GM03348 (cell line): ENCODE measurements at places on chromosomes 11 and 22.

GRCh38 chr11:21588754-21589153 lies 604.1 kb upstream of the ANO5 start:
- DNase-seq: no peak

- peak; percentile 89 for DNase-seq
Measured at GRCh38 chr11:27700351-27701301, at the start of gene BDNF. Gene BDNF, minus strand, starts transcription at chr11:27700455. Its CDS starts 41,891 bp downstream, at chr11:27658564.

DNA sequence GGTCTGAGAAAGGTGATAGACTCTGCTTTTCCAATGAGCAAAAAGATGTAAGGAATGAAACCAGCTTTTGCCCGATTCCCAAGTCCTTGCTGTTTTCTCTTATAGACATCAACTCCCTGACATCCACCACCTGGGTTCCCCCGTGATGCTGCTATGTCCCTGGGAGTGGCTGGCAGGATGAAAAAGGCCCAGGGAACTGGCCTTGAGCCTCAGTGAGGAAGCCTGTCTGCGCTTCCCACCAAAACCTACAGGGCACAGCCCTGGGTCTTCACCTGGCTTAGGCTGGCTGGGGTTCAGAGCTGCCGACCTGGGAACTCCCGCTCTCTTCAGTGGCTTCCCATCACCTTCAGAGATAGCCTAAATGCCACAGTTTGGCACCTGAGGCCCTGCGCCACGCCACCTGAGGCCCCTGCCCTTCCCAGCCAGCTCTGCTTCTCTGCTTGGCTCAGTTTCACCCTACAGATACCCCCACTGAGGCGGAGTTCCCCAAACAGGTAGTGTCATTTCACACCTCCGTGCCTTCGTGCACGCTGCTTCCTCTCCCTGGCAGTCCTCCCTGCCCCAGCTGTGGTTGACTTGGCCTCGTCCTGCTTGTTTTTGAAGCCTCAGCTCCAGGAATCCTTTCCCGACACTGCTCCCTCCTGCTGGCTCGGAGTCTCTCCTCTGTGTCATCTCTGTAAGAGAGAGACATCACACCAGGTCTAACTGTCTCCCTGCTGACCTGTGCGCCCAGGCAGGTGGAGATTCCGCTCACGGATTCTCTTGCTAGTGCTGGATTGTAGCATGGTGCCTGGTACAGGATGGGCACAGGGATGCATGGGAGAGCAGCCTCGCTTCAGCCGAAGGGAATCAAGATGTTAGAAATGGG lies 10.7 kb downstream of the SLC37A2 start:
- DNase-seq: no peak

DNA sequence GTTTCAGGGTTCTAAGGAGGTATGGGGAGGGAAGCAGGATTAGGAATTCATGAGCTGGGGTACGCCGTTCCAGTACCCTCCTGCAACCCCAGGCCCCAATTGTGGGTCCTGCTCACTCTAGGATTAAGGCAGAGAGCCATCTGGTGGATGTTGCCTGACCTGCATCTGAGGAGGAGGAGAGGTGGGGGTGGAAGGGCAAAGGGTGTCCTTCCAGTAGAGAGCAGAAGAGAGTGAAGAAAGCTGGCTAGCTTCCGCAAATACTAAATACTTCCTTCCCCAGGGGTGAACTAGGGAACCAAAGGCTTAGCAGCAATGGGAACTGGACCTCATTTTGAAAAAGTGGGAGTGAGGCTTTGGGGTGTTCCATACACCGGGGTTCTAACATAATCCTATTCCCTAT lies 10.6 kb downstream of the LRRC51 start:
- peak; percentile 79 for DNase-seq

DNA sequence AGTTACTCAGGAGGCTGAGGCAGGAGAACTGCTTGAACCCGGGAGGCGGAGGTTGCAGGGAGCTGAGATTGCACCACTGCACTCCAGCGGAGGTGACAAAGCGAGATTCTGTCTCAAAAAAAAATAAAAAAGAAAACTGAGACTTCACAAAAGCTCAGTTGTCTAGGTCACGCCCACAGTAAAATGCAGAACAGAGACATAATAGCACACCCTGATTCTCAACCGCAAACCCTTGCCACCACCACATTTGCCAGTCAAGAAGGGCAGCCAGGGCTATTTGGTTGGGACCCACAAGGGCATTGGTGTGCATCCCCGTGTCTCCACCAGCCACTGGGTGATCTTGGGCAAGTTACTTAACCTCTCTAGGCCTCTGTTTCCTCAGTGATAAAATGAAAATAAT lies 25.4 kb downstream of the CREB3L1 start:
- DNase-seq: no peak

DNA sequence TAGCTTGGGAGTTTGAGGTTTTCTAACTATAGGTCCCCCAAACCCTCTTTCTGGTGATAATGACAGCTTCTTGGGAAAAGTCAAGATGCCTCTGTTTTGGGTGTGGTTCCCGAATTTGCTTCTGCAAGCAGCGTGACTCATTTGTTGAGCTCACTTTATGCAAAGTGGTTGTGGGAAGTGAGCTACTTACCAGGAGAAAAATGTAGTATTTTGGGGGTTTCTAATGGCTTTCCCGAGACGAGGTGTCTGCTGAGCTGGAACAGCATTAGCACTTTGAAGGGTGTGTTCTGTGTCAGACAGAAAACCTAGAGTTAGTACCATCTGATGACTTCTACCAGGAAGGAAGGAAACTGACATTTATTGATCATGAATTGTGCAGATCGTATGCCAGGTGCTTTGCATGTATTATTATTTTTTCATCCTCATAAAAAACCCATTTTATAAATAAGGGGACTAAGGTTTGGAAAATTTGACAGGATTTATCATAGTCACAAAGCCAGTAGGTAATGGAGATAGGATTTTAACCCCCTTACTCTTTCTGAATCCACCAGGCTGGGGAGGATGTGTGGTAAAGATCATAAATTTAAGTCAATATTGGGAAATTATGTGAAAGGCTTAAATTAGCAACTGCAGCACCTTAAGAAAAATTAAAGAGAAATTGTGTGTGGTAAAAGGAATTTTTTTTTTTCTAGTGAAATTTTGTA lies 108.8 kb upstream of the CD44 start:
- DNase-seq: peak; percentile 46

DNA sequence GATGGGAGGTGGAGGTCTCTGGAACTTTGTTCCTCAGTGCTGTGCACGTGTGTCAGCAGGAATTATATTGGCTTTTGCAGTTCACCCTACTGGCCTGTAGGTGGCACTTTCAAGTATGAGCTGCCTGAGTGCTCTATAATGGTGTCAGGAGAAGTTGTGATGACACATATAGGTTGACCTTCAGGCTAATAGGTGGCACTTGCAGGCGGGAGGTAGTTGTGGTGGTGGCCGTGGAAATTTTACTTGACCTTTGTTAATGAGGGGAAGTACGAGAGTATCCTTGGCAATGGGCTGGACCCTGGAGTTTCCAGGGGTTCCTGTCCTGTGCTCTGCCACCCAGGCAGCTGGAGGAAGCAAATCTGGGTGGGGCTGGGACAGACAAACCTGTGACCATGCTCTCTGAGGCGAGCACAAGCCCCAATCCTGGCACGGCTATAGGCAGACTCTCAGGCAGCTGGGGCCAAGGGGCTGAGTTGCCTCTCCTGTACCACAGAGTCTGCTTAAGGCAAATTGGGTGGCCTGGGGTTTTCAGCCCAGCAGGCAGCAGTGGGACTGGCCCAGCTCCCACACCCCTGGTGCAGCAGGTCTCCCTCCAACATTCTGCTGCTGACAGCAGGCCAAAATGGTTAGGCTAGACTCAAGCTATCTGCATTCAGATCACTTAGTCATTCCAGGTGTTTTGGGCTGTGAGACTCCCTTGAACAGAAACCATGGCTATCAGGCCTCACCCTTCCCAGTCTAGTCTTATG lies 147.5 kb upstream of the CTSC start:
- peak; percentile 20 for DNase-seq

DNA sequence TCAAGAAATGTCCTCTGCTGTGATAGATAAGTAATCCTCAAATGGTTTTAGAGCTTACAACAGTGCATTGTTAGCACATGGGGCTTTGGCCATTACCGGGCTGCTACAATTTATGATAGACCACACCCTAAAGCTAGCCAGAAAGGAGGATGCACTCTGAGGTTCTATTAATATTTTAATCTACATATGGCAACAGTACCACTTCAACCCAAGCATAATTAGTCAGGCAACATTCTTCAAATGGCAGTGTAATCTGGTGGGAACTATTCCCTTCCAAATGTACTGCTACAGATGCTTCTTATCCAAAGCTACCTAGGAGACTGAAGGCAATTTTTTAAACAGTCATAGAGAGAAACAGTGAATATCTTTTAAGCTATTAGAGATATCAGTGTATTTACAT lies 697.6 kb downstream of the KCNA4 start:
- DNase-seq: no peak

- peak; percentile 80 for DNase-seq
Measured at GRCh38 chr22:37229805-37230672, 14.0 kb downstream of the RAC2 start.

DNA sequence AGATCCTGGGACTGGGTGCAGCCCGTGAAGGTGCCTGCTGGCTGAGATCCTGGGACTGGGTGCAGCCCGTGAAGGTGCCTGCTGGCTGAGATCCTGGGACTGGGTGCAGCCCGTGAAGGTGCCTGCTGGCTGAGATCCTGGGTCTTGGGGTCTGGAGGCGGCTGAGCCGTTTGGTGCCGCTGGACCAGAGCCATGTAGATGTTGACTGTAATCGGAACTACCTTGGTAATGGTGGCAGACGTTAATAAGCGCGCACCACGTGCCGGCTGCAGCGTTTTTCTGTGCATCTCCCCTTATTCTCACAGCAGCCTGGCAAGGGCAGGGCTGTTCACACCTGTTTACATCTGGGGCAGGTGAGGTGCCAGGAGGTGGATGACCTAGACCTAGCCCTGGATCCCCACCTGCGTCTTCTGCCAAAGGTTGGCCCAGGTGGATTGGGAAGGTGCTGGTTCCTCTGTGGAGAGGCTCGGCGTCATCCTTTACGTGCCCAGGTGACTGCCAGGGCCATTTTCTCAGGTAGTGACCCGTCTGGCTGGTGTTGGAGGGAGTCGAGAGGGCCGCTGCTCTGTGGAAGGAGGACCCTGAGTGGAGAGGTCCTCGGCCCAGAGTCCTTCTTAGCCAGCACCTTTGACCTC lies 382.5 kb downstream of the TBC1D22A start:
- no peak for DNase-seq

DNA sequence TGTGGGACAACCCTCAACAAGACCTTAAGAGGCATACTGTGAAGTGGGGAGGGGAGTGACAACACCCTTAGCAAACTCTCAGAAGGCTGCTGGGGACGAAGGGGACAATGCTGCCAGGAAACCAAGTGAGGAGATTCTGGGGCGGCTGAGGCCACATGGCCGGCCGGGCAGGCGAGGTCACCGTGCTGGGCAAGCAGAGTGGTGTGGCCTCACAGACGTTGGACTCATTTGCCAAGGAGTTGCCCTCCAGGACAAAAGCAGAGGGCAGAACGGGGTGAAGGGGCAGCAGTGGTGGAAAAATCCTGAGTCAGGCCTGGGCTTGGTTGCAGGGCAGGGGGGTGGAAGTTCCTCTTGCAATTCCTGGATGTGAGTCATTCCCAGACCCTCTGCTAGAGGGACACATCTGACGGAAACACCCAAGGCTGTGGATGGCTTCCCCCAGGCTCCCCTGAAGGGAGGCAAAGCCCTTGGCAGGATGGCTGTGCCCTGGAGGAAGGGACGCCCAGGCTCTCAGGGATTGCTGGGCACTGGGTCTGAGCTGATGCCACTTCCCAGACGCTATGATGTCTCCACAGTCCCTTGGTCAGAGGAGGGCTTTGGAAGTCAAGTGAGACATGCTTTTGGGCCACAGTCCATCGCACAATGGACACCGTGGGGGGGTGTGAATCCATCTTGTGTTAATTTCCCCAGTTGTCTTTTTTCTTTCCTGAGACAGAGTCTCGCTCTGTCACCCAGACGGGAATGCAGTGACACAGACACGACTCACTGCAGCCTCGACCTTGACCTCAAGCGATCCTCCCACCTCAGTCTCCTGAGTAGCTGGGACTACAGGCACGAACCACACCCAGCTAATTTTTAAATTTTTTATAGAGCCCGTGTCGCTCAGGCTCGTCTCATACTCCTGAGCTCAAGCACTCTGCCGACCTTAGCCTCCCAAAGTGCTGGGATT lies 16.2 kb upstream of the SHANK3 start:
- peak; percentile 62 for DNase-seq

DNA sequence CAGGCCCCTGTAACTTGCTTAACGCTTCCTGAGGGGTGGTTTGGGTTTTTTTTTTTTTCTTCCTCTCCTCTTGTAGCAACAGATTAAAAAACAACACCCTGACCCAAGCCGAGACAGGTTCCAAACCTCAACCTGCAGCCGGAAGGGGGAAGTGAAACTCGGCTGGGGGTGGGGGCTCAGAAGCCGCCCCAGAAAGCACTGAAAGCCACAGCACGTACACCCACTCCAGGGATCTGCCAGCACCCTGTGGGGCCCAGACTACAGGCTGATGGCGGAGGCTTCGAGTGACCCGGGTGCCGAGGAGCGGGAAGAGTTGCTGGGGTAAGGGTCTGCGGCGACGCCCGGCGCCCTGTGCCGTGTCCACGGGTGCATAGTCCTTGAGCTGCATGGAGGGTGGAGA lies at the start of gene LSP1:
Gene LSP1, plus strand, starts transcription at position 208 of the 400 bp plus-strand sequence. Its CDS starts 61 bp downstream, at position 269.
- DNase-seq: no peak

DNA sequence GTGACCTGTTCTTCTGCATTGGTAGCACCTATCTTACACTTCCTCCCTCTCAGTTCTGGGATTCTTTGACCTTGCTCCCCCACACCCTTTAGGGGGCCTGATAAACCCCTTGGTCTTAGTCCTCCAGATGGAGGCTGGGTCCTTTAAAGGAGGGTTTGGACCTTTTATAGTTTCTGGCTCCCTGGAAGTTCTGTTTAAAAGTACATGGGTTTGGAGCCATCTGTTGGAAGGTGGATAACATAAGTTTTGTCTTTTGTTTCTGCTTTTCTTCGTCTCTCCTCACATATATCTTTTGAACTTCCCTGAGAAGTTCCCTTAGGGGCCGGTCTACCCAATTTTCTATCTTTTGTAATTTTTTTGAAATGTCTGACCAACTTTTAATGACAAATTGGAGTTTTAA lies 17.9 kb upstream of the HYLS1 start:
- no peak for DNase-seq

- no peak for DNase-seq
Measured at GRCh38 chr11:86957976-86958646, 2.9 kb upstream of the FZD4 start.
